ENCODE measurements at places on chromosomes 2 and 18.

- no peak overlapping the region for H3K4me3 ChIP-seq
- H3K27me3 ChIP-seq, result no peaks in the 10 kb centered on the region
- peaks cover 16% of the 10 kb centered on the region for H3K4me1 ChIP-seq
- no peak for DNase-seq
- H3K36me3 ChIP-seq, result peaks cover 5% of the 10 kb centered on the region
Observed at GRCh38 chr18:23209031-23209430, 73.7 kb downstream of the CABLES1 start.

DNA sequence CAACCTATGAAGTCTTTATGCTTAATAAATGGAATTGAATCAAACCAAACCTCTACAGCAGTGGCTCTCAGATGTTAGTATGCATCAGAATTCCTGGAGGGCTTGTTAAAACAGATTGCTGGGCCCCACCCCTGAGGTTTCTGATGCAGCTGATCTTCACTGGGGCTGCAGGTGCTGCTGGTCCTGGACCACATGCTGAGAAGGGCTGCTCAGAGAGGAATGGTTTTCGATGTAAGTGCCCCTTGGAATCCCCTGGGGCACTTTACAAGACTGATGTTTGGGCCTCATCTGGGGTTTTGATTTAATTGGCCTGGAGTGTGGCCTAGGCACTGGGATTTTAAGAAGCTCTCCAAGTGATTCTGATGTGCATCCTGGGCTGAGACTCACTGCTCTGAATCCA is 403.8 kb upstream of the HS6ST1 start:
- no peaks in the 10 kb centered on the region for H3K27me3 ChIP-seq
- peaks cover under 1% of the 10 kb centered on the region for H3K4me1 ChIP-seq
- H3K27ac ChIP-seq, result no peak overlapping the region
- no peak for DNase-seq
- H3K36me3 ChIP-seq, result no peaks in the 10 kb centered on the region

- peak; percentile 27 for DNase-seq
- no peak overlapping the region for H3K4me3 ChIP-seq
- peaks cover 32% of the 10 kb centered on the region for H3K4me1 ChIP-seq
- no peaks in the 10 kb centered on the region for H3K27me3 ChIP-seq
Observed at GRCh38 chr2:27886322-27886721, 3.9 kb downstream of the RBKS start.

DNA sequence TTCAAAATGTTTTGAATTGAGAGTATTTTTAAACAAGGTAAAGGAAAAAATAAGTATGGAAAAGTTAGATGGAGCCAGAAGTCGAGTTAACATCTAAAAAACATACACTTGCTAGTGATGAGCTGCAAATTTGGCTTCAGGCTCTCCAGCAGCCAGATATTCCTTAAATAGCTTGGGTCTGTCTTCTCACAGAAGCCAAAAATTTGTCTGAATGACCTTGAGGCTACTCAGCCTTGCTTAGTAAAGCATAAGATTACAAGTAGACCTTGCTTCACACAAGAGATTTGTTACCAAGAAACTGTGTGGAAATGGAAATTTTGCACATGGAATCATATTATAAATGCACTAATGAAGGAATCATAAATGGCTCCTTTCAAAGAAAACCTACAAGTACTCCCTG is 40.8 kb upstream of the GRB14 start:
- peak overlapping the region; percentile 22 for H3K27ac ChIP-seq
- H3K4me1 ChIP-seq, result peaks cover 10% of the 10 kb centered on the region
- no peaks in the 10 kb centered on the region for H3K36me3 ChIP-seq
- H3K27me3 ChIP-seq, result no peaks in the 10 kb centered on the region
- H3K4me3 ChIP-seq, result no peak overlapping the region
- DNase-seq, result no peak

- no peak for DNase-seq
- no peaks in the 10 kb centered on the region for H3K36me3 ChIP-seq
- H3K4me3 ChIP-seq, result peak overlapping the region; percentile 84
- no peak overlapping the region for H3K27ac ChIP-seq
Observed at GRCh38 chr18:74146756-74147155, 878 bp downstream of the FBXO15 start.

DNA sequence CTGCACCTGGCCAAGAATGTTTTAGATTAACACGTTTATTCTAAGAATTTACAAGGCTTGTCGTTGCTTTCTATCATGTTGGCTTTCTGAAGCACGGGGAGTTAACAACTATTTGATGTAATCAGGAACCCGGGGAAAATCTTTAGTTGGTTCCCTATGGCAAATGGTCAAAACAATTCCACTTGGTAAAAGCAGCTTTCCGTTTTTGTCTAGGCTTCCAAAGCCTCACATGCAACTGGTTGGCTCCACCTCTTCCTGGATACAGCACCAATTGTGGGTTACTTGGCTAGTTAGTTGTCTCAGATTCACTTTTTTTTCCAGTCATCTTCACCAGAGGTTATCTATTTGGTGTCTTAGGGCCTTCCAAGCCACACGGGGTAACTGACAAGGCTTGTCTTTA is 2.8 kb downstream of the COLEC12 start:
- peaks cover 43% of the 10 kb centered on the region for H3K4me1 ChIP-seq
- no peak for DNase-seq
- no peaks in the 10 kb centered on the region for H3K36me3 ChIP-seq
- H3K27me3 ChIP-seq, result peaks cover 13% of the 10 kb centered on the region
- H3K27ac ChIP-seq, result no peak overlapping the region

GRCh38 chr2:176768185-176768584 is 444.4 kb upstream of the HNRNPA3 start:
- no peaks in the 10 kb centered on the region for H3K36me3 ChIP-seq
- no peaks in the 10 kb centered on the region for H3K4me1 ChIP-seq
- H3K4me3 ChIP-seq, result no peak overlapping the region
- H3K27me3 ChIP-seq, result no peaks in the 10 kb centered on the region
- DNase-seq, result no peak
- no peak overlapping the region for H3K27ac ChIP-seq

DNA sequence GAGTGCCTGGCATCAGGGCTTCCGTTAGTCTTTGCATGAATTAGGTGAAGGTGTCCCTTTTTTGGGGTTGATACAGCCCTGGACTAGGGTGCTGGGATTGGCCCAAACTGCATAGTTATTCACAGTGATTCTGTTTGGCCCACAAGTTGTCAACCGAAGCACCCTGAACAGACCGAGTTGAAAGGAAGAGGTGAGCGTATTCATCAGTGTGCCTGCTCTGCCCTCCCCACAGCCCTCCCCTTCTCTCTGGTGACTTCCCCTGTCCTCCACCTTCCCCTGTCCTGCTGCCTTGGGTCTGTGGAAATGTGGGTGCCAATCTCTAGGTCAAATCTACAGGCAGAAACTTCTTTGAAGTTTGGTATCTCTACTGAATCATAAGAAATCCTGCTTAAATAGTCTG is 330.5 kb downstream of the DYSF start:
- H3K27me3 ChIP-seq, result peaks cover 33% of the 10 kb centered on the region
- peak; percentile 27 for DNase-seq
- no peak overlapping the region for H3K27ac ChIP-seq
- peaks cover 5% of the 10 kb centered on the region for H3K4me1 ChIP-seq
- no peaks in the 10 kb centered on the region for H3K36me3 ChIP-seq
- no peak overlapping the region for H3K4me3 ChIP-seq

DNA sequence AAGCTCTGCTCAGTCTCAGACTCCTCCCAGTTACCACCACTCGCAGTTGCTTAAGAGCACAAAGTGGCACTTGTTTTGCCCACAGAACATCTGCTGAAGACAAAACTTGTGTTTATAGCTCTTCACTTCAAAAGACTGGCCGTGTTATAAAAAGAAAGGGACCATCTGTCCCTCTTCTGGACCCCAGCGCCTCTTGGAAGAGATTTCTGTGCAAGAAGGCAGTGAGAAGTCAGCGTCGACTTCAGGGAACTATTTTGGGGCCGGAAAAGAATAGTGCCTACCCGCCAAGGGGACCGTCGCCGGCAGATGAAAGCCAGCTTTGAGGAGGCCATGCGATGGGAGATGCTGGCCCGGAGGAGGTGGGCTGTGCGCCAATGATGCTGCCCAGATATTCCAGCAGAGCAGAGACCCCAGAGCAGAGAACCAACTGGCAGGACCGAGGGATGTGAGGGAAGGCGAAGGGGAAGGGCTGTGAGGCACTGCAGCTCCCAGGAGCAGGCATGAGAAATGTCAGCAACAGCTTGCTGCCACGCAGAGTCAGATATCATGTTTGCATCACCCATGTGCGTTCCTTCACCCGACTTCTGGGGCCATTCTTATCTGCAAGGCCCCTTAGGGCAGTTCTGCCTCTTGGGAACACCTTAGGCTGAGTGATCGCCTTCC is 270.9 kb downstream of the ATAD2B start:
- no peaks in the 10 kb centered on the region for H3K36me3 ChIP-seq
- no peaks in the 10 kb centered on the region for H3K27me3 ChIP-seq
- H3K4me1 ChIP-seq, result peaks cover 5% of the 10 kb centered on the region
- no peak for DNase-seq
- no peak overlapping the region for H3K4me3 ChIP-seq

- H3K27me3 ChIP-seq, result no peaks in the 10 kb centered on the region
- H3K4me1 ChIP-seq, result peaks cover 7% of the 10 kb centered on the region
Observed at GRCh38 chr2:55805686-55806085, 112.0 kb upstream of the PNPT1 start.

GRCh38 chr18:24208270-24209035 is 69.6 kb downstream of the CABYR start:
- H3K4me1 ChIP-seq, result peaks cover 8% of the 10 kb centered on the region
- no peaks in the 10 kb centered on the region for H3K36me3 ChIP-seq
- no peak for DNase-seq
- H3K27ac ChIP-seq, result no peak overlapping the region

DNA sequence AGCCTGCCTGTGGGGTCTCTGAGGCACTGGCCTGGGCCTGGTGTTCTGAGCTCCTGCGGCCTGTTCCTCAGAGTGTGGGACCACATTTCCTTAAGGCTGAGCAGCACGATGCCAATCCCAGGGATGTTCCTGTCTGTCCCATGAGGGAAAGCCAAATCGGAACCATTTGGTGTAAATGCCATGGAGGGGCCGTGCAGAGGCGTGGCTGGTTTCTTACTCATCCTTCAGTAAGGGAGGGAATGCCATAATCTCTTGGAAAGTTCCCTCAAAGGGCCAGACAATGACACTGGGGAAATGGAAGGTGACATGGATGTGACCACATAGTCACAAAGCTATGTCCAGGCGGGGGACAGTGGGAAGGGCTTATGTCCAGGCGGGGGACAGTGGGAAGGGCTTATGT is 14.4 kb upstream of the PTMA start:
- H3K27me3 ChIP-seq, result no peaks in the 10 kb centered on the region

- H3K36me3 ChIP-seq, result no peaks in the 10 kb centered on the region
- no peak overlapping the region for H3K4me3 ChIP-seq
- H3K27ac ChIP-seq, result no peak overlapping the region
- H3K4me1 ChIP-seq, result peaks cover 4% of the 10 kb centered on the region
- H3K27me3 ChIP-seq, result no peaks in the 10 kb centered on the region
Observed at GRCh38 chr2:134189009-134189720, 64.7 kb upstream of the MGAT5 start.

DNA sequence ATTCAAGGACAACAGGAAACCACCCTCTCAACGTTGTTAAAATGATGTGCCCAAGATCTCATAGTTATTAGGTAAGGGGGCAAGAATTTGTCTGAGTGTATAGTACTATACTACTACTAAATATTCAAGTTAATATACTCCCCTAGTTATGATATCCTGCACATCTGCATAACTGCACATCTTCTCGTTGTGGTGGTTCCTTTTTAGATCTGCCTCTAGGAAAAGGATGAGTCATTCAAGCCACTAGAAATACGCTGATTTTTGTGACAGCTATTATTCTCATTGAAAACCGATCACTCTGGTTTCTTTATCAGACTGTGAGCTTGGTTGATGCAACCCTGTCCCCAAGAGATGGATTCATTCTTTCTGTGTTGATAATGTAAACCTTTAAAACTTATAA is 1067.0 kb upstream of the FANCL start:
- no peaks in the 10 kb centered on the region for H3K36me3 ChIP-seq
- no peak overlapping the region for H3K4me3 ChIP-seq
- DNase-seq, result no peak
- H3K27me3 ChIP-seq, result no peaks in the 10 kb centered on the region

Measured in osteoblast (primary cell).